ENCODE measurements at places on chromosomes 5 and 9.

GRCh38 chr9:96342571-96343245 is 40.7 kb upstream of the HSD17B3 start:
- DNase-seq: no peak

- DNase-seq: no peak
These were observed 116.5 kb downstream of the PIK3R1 start for GRCh38 chr5:68332080-68332451.

DNA sequence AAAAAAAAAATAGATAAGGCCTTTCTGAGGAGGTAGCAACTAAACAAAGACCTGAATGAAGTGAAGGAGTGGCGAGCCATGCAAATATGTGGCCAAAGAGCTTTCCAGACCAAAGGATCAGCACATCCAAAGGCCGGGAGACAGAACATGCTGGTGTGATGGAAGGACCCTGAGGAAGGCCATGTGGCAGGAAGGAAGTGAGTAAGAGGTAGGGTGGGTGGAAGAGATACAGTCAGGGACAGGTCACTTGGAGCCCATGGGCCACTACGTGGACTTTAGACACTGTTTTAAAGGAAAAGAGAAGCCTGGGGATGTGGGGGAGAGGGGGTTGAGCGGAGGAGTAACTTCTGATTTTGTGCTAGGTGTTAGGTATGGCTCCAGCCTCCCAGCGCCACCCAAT is 31.3 kb downstream of the SPRY4 start:
- no peak for DNase-seq

DNA sequence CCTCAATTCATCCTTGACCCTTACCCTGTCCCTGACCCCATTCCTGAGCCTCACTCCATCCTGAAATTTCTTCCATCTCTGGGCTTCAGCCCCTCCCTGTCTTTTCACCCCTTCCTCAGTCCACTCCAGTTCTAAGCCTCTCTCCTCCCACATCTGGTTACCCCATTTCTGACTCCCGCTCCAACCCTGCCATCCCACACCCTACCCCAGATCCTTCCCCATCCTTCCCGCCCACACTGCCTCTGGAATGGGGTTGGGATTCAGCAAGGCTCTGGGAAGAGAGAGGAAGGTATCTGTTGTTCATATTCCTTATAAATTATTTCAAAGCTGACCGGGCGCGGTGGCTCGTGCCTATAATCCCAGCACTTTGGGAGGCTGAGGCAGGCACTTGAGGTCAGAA is 29.9 kb upstream of the MVB12B start:
- no peak for DNase-seq

DNA sequence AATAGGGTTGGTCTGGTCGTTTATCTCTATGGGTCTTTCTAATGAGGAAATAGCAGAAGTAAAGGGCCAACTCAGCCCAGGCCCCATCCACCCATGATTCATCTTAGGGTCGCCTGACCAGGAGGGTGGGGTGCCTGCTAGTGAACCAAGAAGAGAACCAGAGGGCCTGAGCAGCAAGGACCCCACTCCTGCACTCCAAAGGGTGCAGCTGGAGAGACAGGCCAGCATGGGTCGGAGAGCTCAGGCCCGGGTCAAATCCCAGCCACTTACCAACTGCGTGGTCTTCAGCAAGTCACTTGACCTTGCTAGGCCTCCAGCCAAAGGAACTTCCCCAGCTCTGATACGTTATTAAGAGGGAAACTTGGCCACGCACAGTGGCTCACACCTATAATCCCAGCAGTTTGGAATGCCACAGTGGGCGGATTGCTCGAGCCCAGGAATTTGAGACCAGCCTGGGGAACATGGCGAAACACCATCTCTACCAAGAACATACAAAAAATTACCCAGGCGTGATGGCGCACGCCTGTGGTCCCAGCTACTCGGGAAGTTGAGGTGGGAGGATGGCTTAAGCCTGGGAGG is 4.3 kb downstream of the BBLN start:
- no peak for DNase-seq

DNA sequence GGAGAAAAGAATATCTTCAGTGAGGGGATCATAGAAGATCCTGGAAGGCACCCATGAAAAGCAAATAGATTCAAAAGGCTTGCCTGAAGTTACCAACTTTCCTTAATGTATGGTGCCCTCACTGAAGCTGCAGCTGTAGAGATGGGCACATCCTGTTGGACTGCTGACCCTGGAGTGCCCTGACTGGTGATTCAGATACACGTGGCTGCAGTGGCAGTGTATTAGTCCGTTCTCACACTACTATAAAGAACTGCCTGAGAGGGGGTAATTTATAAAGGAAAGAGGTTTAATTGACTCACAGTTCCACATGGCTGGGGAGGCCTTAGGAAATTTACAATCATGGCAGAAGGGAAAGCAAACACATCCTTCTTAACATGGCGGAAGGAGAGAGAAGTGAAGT is 80.3 kb downstream of the OSMR start:
- DNase-seq: no peak

- no peak for DNase-seq
These were observed 3.9 kb downstream of the ALAD start for GRCh38 chr9:113397203-113397631.

DNA sequence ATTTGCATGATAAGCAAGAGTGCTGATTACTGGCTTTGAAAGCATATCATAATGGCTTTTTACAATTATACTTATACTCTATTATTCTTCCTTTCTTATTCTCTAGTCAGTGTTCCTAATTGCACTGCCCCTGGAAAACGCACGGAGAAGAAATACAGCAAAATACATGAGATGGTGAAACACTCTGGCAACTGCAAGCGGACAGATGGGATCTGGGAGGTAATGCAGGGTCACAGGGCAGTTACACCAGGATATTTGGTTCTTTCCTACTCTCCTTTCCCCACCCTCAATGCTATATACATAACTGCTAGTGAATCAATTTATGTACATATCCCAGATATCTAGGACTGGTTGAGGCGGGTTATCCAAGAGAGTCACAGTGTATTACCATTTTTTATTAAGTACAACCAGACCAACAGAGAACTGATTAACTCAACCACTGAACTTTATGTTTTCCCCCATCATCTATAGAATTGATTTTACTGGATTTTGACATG is 423.7 kb downstream of the ZSWIM6 start:
- no peak for DNase-seq

- no peak for DNase-seq
These were observed 7.7 kb downstream of the SPINK9 start for GRCh38 chr5:148343046-148343407.

DNA sequence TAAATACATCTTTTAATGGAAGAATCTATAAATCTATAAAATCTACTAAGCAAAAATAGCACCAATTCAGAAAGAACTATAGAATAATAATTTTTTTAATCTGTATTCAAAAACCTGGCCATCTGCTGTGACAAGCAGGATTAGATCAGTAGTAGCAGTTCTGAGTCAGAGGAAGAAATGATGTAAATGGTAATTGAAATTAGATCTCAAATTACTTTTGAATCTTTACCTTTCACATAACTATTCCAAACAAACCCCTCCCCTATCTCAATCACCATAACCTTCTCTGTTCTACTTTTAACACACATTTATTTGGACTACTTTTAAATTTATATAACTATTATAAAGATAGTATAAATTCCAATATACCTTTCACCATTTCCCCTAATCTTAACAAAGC is 727.8 kb upstream of the FAM174A start:
- DNase-seq: no peak

GRCh38 chr5:34898258-34898895 is 16.9 kb downstream of the RAD1 start:
- DNase-seq: peak; percentile 62

DNA sequence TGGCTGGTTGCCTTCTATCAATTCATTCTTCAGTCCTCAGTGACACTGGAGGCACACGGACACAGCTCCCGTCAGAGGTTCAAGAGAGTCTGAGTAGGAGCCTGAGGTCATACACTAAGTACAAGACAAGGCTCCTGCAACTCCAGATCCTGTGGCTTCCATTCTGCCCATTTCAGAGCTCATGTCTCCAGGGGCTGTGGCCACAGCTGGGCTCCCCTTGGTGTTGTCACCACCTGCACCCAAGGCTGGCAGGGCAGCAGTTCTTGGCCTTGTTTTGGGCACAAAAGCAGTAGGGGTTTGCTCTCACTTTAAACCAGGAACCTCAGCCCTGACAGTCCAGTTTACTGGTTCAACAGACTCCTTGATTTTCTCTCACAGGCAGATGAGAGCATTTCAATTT is 189.6 kb downstream of the ICE1 start:
- DNase-seq: no peak

- DNase-seq: no peak
These were observed 24.1 kb downstream of the PHF2 start for GRCh38 chr9:93600504-93600903.

DNA sequence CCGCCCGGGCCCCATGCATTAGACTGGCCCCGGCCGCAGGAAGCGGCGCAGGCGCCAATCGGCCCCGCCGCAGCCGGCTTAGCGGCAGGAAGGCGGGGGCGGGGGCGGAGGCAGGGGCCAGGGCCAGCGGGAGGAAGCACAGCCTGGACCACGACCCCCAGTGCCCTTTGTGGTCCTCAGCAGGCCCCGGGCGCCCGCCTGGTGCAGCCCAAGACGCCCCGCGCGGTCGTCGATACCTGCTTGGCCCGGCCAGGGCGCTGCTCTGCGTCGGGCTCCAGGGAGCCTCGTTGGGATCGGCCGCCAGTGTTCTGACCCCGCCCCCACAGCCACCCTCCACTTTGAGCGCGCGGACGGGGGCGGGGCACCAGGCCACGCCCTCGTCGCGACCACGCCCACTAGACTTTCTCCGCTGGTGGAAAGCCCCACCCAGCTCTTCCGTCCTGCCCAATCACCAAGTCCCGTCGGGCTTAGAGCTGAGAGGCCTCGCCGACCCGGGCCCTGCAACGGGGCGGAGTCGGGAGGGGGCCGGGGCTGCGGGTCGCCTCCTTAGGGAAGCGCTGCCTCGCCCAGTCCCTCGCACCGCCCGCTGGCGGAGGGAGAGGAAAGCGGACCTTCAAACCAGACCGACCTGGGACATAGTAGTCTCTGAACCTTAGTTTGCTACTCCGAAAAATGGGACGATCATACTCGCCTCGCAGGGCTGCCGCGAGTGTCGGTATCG is at the start of gene PDLIM7:
Gene PDLIM7, minus strand, starts transcription at position 313 of the 721 bp plus-strand sequence. CDS start 1,092 bp downstream, outside the sequence.
- peak; percentile 80 for DNase-seq

GRCh38 chr5:79929095-79929494 is 62.0 kb downstream of the MTX3 start:
- DNase-seq: peak; percentile 28

- no peak for DNase-seq
These were observed 97.9 kb downstream of the CRB2 start for GRCh38 chr9:123453831-123454321.

DNA sequence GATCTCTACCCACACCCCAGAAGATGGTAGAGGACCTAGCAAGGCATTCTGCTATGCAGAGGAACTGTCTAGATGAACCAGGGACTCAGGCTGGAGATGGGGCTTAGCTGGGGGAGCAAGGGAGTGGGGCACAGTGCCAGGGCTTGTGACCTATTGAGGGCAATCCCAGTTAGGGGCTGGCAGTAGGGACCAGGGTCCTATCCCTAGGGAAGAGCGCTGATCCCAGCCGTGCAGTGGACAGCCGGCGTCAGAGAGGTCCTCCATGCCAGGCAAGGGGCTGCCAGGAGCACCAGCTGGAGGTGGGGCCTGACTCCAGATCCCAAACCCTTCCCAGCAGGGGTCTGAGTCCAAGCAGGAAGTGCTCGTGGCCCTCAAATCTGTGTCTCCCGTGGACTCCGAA is 52.7 kb upstream of the NEURL1B start:
- no peak for DNase-seq

Measured in NCI-H1436 (cell line).